Anterior cingulate cortex (tissue), 58 donors: ENCODE measurements at places on chromosomes 13 and 19.
A peak's percentile ranks its signal among the peaks of the same experiment; 100 is the strongest.

GRCh38 chr19:42148266-42148665, 16.0 kb upstream of the POU2F2 start:
- no peak for DNase-seq

- no peak for DNase-seq
Observed at GRCh38 chr19:10235003-10235402, 3.9 kb upstream of the S1PR2 start.

DNA sequence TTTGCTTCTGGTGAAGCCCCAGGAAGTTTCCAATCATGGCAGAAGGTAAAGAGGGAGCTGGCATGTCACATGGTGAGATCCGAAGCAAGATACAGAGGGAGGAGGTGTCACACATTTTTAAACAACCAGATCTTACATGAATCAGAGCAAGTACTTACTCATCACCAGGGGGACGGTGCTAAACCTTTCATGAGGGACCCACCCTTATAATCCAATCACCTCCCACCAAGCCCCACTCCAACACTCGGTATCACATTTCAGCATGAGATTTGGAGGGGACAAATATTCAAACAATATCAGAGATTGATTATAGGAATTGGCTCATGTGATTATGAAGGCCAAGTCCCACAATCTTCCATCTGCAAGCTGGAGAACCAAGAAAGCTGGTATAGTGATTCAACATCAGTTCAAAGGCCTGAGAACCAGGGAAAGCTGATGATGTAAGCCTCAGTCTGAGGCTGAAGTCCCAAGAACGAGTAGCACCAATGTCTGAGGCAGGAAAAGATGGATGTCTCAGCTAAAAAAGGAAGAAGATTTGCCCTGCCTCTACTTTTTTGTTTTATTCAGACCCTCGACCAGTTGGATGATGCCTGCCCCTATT, 58.6 kb upstream of the WDFY2 start:
- no peak for DNase-seq

- peak; percentile 52 for DNase-seq
Observed at GRCh38 chr19:49677231-49677900, at the start of gene PRMT1. Gene PRMT1, plus strand, starts transcription at chr19:49677271. Its CDS starts 10 bp downstream, at chr19:49677281.

DNA sequence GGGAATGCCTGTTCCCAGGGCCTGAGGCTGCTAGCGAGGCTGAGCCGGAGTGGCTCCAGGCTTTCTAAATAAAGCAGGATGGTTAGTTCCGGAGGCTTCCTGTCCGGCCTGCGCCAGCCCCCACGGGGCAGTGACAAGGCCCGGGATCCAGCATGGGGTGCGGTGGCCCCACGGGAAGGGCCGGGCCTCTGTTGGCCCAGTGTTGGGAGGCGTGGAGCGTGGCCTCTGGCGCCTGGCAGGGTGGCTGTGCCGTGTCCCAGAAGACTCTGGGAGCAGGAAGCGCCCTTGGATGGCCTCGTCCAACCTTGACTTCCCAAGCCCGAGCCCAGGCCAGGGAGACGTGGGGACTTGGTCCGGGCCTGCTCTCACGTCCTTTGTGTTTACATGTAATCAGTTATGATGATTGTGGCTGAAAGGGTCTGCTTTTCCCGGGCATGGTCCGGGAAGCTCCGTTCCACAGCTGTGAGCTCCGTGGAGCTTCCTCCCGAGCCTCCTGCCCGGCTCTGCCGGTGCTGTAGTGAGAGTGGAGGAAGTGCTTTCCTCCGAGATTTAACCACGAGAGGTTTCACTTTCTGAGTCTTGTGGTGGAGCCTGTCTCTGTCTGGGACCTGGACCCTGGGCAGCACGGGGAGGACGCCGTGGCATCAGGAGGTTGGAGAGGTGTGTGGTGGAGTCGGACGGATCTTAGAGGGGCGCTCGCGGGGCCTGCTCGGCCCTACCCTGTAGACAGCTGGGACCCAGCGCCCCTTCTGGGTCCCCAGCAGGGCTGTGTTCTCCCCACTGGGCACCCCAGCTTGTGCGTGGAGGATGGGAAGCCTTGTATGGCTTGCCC, 4.6 kb downstream of the GNA11 start:
- DNase-seq = no peak

- no peak for DNase-seq
Observed at GRCh38 chr19:954672-955494, 29.0 kb downstream of the ARID3A start.

- no peak for DNase-seq
Observed at GRCh38 chr13:40505196-40505595, 161.2 kb downstream of the FOXO1 start.

DNA sequence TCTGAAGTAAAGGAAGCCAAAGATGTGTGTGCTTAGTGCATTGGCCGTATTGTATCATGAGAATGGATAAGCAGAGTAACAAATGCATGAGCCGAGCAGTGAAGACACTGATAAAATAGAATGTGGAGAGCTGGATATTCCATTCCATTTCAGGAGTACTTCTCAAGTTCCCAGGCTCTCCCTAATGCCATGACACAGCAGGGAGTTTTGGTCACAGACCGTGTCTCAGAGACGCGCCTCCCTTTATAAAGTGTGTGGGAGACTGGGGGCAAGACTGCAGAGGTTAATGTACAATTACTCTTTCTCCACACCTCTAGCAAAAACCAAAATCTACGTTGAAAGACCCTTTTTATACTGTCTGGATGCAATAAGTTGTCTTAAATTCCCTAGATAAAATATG, 575.6 kb downstream of the EFNB2 start:
- no peak for DNase-seq

- DNase-seq = no peak
Observed at GRCh38 chr13:67390462-67391086, 160.4 kb upstream of the PCDH9 start.

GRCh38 chr19:2834294-2834871, 6.9 kb upstream of the ZNF555 start:
- DNase-seq = no peak

DNA sequence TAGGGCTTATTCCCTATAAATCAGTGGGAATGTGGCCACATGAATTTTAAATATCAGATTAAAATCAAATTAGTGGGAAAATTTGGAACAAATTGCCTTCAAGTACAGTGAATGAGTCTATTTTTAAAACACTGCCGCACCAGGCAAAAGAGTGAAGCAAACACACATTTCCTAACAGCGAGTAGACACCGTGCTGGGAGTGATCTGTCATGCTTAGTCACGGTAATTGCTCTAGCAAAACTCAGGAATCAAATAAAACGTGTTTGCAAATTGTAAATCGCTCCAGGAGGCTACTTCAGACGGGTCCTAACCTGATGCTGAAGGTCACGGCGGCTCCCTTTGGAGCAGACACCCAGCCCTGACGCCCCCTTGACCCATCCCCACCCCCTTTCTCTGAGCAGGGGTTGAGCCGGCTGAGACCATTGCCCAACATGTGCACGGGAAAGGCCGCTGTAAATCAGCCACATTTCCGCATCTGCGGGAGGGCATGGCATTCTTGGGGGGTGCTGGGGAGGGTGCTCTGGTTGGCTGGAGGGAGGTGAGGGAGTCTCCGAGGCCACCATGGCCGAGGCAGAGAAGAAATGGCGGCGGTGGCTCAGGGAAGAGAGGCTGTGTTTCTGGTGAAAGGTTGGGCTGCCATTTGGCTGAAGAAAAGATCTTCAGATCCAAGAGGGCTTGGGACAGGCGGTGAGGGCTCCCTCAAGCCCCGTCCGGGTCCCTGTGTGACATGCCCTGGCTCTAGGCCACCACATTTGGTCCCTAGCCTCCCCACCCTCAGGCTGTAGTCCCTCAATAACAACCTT, 8.9 kb downstream of the CEBPA start:
- no peak for DNase-seq

- no peak for DNase-seq
Observed at GRCh38 chr13:36190771-36191170, 23.6 kb downstream of the SOHLH2 start.

GRCh38 chr19:58229255-58229639, 533 bp downstream of the ZNF544 start:
- no peak for DNase-seq

GRCh38 chr13:20424949-20425348, 100.7 kb downstream of the CRYL1 start:
- no peak for DNase-seq

- DNase-seq = no peak
Observed at GRCh38 chr13:73168953-73169401, 110.2 kb downstream of the KLF5 start.

DNA sequence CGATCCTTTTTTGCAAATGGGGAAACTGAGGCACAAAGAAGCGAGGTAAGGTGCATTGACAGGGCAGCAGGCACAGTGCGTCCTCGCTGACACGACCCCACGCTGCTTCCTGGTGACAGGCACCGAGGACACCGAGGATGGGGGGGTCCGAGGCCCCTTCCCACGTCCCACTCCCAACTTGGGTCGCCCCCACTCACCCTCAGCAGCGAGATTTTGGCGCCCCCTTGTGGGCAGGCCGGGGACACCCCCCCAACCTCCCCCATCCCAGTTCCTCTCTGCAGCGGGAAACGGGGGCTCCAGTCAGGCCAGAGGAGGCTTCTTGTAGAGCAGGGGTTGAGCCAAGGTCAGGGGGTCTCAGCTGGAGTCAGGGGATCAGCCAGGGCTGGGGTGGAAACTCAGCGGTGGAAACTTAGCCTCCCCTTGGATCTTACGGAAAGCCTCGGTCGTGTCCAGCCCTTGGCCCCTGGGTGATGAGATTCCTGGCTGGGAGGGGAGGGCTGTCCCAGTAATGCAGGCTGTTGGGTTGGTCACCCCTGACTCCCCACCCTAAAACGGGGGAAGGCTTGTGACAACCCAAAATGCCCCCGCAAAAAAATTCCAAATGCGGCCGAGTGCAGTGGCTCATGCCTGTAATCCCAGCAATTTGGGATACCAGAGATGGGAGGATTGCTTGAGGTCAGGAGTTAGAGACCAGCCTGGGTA, 8.2 kb downstream of the SMIM24 start:
- DNase-seq = no peak

DNA sequence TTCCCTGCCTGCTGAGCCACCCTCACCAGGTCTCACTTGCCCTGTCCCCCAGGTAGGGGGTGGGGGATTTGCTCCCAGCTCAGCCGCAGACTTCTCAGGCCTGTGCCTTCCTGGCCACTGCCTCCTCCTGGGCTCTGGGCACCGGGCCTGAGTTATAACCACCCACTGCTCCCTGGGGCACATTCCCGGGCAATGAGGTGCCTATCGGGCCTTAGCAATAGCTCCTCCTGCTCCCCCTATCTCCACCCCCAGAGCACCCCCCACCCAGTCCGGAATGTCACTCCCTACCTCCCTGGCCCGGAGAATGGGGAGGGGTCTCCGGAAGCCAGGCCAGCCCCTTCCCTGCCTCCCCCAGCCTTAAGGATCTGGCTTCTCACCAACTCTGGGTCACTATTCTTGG, at the start of gene KLK5:
KLK5 (minus strand) TSS at position 129 of the 400 bp plus-strand sequence. CDS start 381 bp downstream, outside the sequence.
- no peak for DNase-seq

DNA sequence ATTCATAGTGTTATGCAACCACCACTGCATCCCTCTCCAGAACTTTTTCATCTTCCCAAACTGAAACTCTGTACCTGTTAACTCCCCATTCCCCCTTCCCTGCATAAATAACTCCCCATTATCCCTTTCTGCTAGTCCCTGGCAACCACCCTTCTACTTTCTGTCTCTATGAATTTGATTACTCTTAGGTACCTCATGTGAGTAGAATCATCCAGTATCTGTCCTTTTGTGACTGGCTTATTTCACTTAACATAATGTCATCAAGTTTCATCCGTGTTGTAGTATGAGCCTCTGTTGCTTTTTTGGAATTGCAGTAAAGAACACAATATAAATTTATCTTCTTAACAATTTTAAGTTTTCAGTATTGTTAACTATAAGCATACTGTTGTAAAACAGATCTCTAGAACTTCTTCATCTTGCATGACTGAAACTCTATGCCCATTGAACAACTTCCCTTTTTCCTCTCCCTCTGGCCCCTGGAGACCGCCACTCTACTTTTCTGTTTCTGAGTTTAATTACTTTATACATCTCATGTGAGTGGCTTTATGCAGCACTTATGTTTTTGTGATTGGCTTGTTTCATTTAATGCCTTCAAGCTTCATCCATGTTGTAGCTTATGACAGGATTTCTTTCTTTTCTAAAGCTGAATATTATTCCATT, 87.3 kb upstream of the ABCC4 start:
- DNase-seq = no peak

GRCh38 chr13:83943530-83944279, 61.4 kb upstream of the SLITRK1 start:
- DNase-seq = no peak

GRCh38 chr19:11882606-11883005, 5.0 kb upstream of the ZNF69 start:
- no peak for DNase-seq

DNA sequence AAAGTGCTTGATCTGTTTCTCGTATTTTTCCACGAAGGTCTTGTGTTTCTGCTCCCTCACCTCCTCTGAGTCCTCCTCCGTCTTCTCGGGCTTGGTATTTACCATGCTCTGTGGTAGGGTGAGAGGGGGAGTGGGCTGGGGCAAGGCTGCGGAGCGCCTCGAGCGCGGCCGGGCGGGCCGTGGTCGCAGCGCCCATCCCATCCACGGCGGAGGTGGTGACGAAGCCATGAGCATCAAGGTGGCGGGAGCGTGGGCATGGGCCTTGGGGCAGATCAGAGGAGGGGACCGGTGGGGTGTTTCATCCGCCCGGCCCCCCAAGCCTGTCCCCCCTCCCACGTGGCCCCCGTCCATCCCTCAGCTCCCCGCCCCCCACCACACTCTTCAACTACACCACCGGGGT, 7.9 kb downstream of the CDC37 start:
- no peak for DNase-seq

- no peak for DNase-seq
Observed at GRCh38 chr13:71395053-71395452, 472.0 kb downstream of the DACH1 start.

GRCh38 chr13:25288966-25289365, 1.7 kb upstream of the MTMR6 start:
- no peak for DNase-seq

GRCh38 chr19:10091370-10091687, 5.2 kb downstream of the SHFL start:
- no peak for DNase-seq

- no peak for DNase-seq
Observed at GRCh38 chr19:34259367-34260095, 5.2 kb downstream of the GARRE1 start.
